ENCODE measurements at places on chromosomes 3 and 15.

DNA sequence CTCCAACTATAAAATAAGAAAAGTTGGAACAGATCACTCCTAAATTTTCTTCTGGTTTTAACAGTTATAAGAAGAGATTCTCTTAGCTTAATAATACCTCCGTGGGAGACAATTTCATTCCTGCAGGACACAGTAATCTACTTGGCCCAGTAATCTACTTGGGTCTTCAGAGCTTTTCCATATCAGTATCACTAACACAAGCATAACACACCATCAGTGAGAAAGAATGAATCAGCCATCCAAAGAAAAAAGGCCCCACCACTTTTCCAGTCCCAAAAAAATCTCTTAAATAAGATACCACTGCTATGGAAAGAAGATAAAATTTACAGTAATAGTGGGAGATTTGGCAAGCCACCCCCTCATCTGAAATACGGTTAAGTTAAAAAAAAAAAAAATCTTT lies 20.2 kb downstream of the SIN3A start:
- no peak for DNase-seq

DNA sequence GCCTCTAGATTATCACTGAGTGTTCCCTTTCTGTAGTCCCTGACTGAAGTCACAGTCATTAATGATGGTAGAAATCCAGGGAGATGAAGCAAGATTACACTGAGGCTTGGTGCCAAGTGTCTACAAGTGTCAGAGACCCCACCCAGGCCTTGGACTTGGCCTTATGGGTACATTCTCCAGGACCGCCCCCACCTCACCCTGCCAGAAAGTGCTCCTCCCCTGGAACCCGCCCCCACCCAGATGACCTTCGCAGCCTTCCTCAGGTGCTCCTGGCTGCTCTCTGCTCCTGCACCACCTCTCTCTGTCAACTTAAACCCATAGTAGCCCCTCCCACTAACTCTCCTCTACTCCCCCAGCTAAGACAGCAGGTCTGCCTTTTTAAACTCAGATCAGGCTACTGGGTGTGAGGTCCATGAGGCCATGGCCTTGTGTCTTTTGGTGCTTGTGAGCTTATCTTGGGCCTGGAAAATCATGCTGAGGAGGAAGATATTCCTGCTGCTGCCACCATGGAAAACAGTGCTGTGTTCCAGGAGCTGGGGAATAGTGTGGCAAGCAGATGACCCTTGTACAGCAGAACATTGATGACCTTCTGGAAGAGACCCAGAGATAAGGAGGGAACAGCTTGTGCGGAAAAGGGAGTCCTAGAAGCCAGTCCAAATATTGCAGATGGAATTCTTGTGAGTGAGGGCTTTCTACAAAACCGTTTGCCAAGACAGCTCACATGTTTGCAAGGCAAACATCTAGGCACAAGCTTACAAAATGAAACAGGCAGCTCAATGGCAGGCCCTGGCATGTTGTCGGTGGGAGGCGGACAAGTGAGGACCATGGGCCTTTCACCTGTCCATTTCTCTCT lies 40.3 kb upstream of the NDUFB4 start:
- no peak for DNase-seq

- DNase-seq: no peak
These were observed 671.3 kb downstream of the NSUN3 start for GRCh38 chr3:94734206-94734605.

- no peak for DNase-seq
These were observed 205.2 kb downstream of the RBMS3 start for GRCh38 chr3:29486096-29486495.

- no peak for DNase-seq
These were observed 1.4 kb upstream of the CPOX start for GRCh38 chr3:98594628-98595324.

DNA sequence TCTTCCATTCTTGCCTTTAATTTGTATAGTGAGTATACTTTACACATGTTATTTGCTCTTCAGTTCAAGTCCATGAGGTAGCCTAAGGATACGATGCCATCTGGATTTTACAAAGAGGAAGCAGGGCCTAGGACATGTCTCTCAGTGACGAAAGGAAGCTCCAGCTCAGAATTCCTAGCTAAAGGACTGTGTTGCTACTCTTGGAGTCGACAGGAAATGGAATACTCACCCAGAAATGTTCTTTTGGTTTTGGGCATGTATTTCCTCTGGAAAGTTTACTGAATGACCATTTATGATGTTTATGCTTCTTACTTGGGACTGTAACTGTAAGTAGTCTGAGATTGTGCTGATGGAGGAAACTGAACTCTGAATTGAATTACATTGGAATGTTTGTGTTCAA lies 12.5 kb downstream of the OXNAD1 start:
- DNase-seq: no peak

GRCh38 chr3:122982216-122983185 lies 45.1 kb downstream of the SEMA5B start:
- no peak for DNase-seq

- DNase-seq: no peak
These were observed 200.1 kb downstream of the SLC9A9 start for GRCh38 chr3:143648218-143648617.

DNA sequence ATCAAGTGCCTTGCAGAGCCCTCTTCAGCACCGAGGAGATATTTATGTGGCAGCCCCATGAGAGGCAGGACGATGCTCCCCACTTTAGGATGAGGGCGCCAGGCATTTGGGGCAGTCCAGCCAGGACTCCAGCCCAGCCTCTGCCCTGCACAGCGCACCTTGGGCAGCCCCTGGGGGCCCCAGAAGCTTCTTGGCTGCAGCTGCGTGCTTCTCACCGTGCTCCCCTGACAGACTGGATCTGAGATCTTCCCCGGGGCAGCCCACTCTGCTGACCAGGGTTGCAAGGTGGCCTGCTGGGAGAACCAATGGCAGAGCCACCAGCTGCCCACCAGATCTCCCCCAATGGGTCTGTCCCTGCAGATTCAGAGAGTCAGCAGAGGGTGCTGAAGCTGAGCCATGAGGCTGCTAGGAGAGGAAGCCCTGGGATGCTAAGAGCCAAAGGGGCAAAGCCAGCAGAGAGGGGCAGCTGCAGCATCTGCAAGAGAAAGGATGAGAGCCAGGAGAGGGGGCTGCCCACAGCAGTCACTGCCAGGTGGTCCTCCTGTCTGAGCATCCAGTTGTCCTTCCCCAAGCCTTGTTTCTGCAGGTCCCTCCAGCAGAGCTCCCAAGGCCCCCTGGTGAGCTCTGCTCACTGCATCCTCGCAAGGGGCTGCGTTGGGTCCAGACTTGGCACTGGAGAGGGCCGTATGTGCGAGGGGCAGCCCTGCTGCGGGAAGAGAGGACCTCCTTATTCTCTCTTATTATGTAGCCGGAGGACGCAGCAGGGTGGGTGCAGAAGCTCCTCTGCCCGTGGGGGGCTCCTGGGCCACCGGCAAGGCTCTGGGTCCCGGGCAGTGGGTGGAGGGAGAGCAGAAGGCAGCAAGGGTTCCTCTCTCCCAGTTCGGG lies 14.7 kb upstream of the KLF13 start:
- DNase-seq: no peak

- DNase-seq: no peak
These were observed 63.4 kb downstream of the PPARG start for GRCh38 chr3:12352253-12352652.

DNA sequence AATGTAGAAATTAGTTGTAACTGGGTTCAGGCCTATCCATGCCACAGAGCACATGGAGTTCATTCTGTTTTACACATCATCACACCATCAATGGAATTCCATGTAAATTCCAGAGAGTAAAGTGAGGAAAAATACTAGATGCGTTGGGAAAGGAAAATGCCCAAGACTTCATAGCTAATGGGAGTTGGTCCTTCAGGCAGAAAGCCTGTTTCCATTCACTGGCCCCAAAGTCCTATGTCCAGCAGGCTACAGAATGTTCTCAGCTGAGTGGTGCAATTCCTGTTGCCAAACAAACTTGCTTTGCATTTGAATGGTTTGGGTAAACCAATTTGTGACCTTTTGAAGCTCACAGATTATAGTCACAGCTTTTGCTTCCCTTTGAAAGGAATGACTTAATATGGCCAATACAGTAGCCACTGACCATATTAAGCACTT lies 164.6 kb upstream of the PFN2 start:
- no peak for DNase-seq

GRCh38 chr3:56389183-56389830 lies 79.0 kb downstream of the ERC2 start:
- no peak for DNase-seq

GRCh38 chr3:95750097-95750496 lies 1064.3 kb upstream of the EPHA6 start:
- DNase-seq: no peak

- DNase-seq: no peak
These were observed 288.9 kb upstream of the C2CD4B start for GRCh38 chr15:62453981-62454380.

DNA sequence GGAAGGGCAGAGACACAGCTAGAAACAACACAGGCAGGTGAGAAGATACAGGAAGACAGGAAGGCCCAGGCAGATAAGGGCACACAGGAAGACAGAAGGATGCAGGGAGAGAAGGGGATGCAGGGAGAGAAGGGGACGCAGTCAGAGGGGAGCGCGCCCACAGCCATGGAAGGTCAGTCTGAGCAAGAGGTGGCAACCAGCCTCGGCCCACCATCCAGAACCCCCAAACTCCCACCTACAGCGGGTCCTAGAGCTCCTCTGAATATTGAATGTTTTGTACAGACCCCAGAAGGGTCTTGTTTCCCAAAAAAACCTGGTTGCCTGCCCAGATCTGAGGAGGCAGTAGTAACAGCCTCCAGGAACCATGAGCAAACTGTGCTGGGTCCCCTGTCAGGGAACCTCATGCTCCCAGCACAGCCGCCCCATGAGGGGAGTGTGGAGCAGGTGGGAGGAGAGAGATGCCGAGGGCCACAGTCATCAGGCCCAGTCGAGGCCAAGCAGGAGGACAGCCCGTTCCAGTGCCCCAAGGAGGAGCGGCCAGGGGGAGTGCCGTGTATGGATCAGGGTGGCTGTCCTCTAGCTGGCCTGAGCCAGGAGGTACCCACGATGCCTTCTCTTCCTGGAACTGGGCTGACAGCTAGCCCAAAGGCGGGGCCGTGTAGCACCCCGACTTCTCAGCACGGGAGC lies 27.6 kb upstream of the SLC28A1 start:
- DNase-seq: no peak

DNA sequence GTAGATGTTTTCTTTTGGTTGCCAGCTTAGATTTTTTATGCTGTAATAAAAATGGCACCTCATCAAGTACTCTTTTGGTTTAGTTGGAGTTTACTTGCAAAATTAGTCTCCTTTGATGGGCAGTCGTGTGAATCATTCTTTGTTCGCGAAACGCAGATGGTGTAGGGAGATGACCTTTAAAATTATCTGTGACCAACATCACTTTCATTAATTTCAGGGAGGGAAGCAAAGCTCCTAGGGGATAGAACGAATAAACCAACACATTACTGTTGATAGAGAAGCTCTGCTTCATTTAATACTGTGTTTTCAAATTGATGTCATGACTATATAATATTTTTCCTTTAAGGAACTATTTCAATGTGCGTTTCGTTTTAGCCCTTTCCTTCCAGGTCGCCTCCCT lies 67.4 kb downstream of the USP13 start:
- no peak for DNase-seq

GRCh38 chr3:103052236-103052830 lies 617.5 kb downstream of the ZPLD1 start:
- DNase-seq: no peak

GRCh38 chr3:128814060-128814459 lies 65.4 kb upstream of the ACAD9 start:
- no peak for DNase-seq

DNA sequence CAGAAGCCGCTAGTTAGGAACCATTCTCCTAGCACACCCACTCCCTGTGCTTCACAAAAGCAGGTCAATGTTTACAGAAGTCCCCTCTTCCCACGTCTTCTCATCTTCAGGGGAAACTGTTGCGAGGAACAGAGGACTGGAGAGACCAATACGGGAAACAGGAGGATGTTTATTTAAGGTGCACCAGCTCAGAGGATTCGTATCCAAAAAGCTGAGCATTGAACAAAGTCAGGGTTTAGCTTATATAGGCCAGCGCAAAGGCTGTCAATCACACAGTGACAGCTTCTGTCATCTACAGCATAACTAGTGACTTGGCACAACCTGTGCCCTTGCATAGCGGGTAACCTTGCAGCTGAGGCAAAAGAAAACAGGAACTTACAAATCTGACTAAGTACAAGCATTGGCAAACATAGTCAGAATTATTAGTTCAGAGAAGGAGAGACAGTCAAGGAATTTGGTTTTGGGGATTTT lies 61.3 kb downstream of the ZDHHC19 start:
- DNase-seq: no peak

DNA sequence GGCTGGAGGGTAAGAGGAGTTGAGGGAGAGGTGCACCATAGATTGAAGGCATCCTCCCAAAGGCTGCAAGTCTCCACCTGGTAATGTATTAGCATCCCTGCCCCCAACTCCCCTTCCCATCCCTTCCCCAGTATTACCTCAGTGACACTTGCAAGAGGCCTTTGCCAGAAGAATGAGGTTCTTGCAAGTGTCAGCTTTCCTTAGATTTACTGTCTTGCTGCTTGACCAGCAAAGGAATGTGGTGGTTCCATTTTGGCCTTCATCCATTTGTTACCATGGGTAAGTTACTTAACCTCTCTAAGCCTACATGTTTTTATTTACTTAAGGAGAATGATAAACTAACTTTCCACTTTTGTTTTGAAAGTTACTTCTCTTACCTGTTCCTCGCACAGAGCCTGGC lies 108.9 kb downstream of the LRTM1 start:
- no peak for DNase-seq

- no peak for DNase-seq
These were observed 13.7 kb upstream of the GJD2 start for GRCh38 chr15:34768530-34768929.

DNA sequence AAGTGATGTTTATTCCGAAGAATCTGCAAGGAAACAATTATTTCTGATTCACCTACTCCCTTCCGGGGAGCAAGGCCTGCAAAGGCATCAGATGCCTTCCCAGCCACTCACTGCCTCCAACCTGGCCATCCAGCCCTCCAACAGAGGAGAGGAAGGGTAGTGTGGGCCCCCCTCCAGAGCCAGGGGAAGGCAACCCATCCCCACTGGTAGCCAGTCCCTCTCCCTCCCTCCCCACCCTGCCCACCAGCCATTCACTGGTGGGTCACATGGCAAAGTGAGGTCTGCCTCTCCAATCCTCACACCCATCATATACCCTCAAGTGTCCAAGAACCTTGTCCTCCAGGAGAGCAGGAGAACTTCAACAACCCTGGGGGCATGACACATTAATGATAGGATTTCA lies 2.4 kb upstream of the VIPR1 start:
- DNase-seq: no peak

- no peak for DNase-seq
These were observed 572.2 kb downstream of the MECOM start for GRCh38 chr3:169091196-169091823.

DNA sequence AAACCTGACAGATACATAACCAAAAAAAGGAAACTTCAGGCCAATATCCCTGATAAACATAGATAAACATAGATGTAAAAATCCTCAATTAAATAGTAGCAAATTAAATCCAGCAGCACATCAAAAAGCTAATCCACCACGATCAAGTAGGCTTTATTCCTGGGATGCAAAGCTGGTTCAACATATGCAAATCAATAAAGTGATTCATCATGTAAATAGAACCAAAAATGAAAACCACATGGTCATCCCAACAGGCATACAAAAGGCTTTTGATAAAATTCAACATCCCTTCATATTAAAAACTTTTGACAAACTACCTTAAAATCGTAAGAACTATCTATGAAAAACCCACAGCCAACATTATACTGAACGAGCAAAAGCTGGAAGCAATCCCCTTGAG lies 882.2 kb downstream of the NTRK3 start:
- no peak for DNase-seq
